Central memory CD4-positive, alpha-beta T cell (primary cell): ENCODE measurements at places on chromosomes 2 and 18.

DNA sequence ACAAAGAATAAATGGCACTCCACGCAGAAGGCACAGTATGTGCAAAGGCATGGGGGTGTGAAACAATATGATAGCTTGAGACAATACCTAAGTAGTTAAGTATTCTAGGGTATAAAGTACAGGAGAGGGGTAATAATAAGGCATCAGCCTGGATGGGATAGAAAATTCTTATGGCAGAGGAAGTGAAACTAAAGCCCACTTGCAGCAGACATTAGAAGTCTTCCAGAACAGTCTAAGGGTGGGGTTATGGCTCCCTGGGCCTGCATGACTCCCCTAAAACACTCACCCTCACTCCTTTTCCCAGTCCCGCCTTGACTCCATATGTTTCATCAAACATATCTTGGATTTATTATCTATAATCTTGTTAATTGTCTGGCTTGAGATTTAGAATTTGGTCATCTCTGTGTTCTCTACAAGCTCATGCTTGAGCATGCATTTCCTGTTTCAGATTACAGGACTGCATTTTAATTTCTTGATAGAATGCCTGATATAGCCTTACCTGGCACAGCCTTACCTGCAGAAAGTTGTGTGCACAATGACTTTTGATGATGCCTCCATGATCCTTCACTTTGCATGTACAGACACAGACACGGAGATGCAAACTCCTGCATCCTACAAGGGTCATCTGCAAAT, 28.5 kb upstream of the TMBIM1 start:
- no peak for DNase-seq

DNA sequence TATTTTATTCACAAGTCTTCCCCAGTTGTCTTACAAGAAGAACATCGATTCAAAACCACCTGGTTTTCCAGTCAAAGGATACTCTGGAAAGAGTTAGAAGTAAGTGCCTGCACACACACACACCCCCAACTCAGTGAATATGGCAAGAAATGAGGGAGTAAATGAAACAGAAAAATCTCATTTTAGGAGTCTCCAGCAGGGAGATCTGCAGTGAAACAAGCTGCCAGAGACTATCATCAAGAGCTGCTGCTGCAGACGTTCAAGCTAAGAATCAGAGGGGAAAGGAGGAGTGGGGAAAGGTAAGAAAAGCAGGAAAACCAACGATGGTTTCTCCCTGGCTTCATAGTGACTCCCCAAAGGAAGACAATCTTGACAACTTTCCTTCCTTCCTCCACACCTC, 2.4 kb downstream of the ALK start:
- DNase-seq = no peak

DNA sequence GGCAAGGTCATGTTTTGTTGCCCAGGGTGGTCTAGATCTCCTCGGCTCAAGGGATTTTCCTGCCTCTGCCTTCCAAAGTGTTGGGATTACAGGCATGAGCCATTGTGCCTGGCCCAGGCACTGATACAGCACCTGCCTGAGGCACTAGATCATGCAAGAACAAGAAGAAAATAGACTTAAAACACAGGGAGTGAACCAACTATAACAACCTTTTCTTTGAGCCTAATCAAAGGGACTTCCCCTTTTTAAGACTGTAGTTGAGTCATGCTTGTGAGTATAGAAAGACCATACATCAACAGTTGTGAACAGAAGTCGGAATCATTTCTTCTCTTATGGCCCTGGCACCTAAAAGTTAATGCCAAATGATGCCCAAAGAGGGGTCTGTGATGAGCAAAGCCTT, 47.9 kb upstream of the MAPRE2 start:
- DNase-seq = no peak

DNA sequence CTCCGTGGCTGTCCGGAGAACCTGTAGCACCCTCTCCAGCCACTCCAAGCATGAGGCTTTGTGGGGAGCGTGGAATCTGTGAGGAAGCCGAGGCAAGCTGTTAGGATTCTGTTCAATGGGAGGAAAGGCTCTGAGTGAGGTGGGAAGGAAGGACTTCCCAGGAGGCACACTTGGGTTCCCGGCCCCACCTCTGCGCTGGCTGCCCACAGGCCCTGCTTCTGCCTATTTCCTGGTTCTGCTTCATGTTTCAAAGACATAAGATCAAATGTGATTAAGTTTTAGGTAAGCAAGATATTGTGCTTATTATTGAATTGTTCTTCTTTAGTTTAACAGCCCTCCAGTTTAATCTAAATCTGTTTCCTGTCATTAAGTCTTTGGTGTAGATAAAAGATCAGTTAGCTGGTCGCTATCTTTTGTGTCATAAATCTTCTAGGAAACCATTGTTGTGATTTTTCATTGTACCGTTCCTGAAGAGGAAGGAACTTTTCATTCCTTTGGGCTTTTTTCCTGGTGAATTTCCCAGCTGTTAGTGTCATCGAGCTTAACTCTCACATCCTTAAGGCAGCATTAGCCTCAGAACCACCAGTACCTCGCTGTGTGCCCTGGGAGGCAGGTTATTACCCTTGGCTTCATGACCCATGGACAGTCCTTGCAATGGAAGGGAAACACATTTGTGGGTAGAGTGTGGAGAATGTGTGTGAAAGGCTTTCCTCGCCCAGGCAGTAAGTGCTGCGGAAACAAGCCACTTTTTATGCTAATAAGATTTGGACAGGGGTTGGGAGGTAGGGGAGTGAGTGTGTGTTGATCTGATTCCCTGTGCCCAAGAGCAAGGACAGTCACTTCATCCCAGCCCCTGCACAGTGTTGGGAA, 61.9 kb upstream of the ALPP start:
- DNase-seq = no peak
